ENCODE measurements at places on chromosomes 12 and 14.

- no peak for DNase-seq
Observed at GRCh38 chr12:57019983-57020719, 3.8 kb upstream of the TAC3 start.

GRCh38 chr12:13592063-13592942, 389.1 kb downstream of the GRIN2B start:
- no peak for DNase-seq

DNA sequence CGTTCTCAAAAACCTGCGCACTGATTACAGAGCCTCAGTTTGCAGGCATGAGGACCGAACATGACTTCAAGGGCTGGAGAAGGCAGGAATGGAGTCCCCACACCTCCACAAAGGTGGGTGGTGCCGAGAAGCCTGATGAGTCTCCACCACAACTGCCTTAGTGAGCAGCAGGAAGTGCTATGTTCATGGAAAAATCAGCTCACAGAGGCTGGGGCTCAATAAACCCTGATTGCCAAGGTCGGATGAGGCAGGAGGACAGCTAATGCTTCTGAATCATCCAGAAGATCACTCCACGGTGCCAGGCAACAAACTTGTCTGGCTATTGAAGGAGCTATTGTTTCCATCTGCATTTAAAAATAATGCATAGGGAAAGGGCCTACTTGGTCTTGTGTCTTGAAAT, 31.1 kb downstream of the APPL2 start:
- peak; percentile 14 for DNase-seq

DNA sequence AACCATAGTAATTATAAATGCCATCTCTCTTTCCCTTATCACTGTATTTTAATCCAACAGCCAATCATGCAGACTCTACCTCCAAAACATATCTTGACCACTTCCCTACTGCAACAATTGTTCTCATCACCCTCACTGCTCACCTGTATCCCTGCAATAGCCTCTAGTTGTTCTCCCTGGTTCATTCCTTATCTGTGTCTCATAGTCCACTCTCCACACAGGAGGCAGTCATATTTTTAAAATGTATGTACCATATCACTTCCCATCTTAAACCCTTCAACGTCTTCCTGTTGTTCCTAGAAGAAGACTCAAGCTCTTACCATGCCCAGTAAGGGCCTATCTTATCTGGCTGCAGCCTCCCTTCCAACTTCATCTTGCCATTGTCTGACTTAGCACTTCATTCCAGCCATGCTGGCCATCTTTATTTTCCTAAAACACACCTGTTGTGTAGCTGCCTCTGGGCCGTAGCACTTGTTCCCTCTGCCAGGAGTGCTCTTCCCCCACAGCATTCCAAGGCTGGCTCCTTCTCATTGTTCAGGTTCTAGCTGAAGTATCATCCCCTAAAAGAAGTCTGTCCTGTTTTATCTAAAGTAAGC, 27.8 kb upstream of the BHLHE41 start:
- no peak for DNase-seq

GRCh38 chr14:58703161-58703506, 65.4 kb downstream of the DACT1 start:
- no peak for DNase-seq

- peak; percentile 77 for DNase-seq
Observed at GRCh38 chr12:49644620-49644994, 21.2 kb downstream of the PRPF40B start.

DNA sequence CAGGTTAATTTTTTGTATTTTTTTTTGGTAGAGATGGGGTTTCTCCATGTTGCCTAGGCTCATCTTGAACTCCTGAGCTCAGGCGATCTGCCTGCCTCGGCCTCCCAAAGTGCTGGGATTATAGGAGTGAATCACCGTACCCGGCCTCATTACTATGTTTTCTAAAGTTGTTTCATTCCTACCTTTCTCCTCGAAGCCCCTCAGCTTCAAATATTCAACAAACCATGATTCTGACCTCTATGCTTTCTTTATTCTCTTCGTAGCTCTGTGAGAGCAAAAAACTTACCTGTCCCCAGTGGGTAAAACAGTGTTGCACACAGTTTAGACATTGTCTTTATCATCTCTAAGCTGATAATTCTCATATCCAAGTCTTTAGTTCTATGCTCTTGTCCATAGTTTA, 26.2 kb upstream of the MDM2 start:
- DNase-seq = no peak

DNA sequence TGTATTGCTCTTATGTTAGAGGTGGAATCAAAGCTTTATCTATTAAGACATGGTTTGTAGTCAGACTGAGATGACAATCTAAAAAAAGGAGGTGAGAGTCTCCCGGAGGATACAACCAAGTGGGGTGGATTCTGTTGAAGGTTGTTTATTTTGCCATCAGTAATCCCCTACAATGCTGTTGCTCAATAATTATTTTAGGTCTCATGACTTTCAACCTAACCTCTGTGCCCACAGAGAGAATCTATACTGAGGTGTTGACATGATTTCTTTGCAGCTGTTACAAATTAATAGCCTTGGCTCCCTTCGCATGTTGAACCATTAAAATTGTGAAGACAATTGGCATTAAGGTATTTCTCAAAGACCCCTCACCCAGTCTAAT, 28.7 kb upstream of the FOS start:
- DNase-seq = no peak

DNA sequence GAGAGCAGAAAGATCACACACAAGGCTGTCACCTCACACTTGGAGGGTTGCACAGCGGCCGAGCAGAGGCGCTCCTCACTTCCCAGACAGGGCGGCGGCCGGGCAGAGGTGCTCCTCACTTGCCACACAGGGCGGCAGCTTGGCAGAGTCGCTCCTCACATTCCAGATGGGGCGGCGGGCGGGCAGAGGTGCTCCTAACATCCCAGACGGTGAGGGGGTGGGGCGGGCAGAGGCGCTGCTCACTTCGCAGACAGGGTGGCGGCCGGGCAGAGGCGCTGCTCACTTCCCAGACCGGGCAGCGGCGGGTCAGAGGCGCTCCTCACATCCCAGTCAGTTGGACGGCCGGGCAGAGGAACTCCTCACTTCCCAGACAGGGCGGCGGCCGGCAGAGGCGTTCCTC, 9.1 kb downstream of the TMBIM4 start:
- DNase-seq = no peak

DNA sequence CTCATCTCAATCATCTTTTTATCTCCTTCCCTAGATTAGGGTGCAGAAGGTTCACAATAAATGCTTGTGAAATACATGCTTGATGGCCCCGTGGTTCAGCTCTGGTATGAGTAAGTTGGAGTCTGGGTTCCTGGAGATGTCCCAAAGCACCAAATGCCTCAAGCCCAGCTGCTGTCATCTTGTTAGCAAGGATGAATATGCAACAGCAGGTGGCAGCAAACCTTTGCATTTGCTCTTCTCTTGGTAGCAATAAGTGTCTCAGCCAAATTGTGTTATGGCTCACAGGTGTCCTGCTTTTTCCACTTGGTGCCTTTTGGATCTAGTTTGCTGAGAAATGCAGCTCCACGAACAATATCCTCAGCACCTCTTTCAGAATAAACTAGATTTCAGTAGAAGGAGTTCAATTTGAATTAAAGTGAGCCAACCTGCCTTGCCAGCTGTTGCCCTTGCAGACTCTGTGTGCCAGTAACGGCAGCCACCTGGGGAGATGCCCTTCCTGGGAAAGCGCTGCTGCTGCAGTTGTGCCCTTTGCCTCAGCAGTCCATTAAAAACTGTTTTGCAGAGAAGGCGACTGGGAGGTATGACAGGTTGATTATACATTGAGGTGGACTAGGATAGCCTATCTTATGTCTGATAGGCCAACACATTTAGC, 417.3 kb downstream of the SNAPC1 start:
- no peak for DNase-seq

DNA sequence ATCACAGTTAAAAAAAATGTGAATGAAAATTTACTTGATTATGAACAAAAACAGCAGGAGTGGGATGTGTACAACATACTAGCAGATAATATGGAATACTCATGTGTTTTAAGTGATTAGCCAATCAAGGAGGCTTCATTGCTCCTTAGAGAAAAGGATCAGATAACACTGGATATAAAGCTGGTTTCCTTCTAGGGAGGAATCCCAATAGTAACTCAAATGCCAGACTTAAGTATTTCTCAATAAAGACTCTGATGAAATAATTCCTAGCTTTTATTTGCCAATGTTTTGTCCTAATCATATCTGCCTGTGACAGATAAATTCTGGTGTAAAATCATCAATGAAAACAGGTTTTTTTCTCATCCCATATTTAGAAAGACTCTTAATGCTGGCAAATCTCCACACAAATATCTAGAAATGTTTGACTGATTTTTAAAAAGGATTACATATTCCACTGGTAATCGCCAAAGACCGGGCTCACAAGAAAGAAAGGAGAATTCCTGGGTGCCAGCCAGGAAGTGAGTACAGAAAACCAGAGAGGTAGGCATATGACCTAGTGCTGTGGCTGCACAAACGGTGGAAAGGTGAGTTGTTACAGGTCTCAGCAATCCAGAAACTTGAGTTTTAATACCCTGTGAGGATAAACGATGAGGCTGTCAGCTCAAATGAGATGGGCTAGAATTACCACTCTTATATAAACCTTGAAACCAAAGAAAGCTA, 108.6 kb upstream of the TTC7B start:
- DNase-seq = no peak

DNA sequence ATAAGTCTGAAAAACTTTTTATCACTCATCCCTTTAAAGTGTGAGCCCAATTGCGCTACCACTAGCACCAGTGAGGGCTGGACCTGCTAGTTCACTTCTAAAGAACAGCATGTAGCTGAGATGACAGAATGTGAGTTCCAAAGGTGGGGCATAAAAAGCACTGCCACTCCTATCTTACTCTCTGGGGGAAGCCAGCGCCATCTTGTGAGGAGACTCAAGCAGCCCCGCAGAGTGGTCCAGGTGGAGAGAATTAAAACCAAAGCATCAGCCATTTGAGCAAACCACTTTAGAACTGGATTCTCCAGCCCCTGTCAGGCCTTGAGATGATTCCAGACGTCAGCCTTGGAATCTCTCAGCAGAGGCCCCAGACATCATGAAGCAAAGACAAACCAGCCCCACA, 39.9 kb downstream of the TMEM132D start:
- DNase-seq = no peak

DNA sequence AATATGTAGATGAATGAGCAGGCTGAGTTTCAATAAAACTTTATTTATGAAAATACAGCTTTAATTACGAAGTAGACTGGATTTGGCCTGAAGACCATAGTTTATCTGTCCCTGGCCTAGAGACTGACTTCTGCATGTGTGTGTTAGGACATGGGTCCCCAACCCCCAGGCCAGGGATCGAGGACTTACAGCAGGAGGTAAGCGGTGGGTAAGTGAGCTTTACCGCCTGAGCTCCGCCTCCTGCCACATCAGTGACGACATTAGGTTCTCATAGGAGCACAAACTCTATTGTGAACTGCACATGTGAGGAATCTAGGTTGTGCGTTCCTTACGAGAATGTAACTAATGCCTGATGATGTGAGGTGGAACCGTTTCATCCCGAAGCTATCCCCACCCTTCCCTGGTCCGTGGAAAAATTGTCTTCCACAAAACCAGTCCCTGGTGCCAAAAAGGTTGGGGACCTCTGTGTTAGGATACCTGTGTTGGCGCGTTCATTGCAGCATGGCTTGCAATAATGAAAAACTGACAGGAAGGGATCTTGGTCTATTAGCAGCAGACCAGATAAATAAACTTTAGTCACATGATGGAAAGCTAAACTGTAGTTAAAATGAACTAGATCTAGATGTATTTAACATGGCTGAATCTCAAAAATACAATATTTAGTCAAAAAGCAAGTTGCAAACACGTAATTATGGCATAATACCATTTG, 4.1 kb downstream of the GLRX5 start:
- DNase-seq = no peak

- no peak for DNase-seq
Observed at GRCh38 chr12:76670776-76671175, 93.1 kb upstream of the ZDHHC17 start.

- DNase-seq = no peak
Observed at GRCh38 chr14:85634205-85634604, 104.3 kb downstream of the FLRT2 start.

- DNase-seq = no peak
Observed at GRCh38 chr14:22748206-22748605, 18.3 kb upstream of the OXA1L start.

- no peak for DNase-seq
Observed at GRCh38 chr14:69688299-69688649, 76.9 kb downstream of the SUSD6 start.

DNA sequence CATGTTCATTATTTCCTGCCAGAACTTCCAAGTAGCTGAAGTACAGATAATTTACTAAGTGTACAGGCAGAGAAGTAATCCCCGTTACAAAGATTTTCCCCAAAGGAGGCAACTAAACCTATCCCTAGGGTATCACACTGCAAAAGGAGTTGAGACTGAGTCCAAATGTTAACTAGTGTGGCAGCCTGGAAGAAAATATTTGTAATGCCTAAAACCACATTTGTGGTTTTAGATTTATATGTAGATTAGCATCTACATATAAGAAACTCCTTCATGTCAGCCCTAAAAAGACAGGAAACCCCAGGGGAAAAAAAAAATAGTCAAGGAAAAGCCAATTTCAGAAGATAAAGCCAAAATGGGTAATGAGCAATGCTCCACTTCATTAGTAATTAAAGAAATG, 1.4 kb upstream of the RNASE12 start:
- no peak for DNase-seq

DNA sequence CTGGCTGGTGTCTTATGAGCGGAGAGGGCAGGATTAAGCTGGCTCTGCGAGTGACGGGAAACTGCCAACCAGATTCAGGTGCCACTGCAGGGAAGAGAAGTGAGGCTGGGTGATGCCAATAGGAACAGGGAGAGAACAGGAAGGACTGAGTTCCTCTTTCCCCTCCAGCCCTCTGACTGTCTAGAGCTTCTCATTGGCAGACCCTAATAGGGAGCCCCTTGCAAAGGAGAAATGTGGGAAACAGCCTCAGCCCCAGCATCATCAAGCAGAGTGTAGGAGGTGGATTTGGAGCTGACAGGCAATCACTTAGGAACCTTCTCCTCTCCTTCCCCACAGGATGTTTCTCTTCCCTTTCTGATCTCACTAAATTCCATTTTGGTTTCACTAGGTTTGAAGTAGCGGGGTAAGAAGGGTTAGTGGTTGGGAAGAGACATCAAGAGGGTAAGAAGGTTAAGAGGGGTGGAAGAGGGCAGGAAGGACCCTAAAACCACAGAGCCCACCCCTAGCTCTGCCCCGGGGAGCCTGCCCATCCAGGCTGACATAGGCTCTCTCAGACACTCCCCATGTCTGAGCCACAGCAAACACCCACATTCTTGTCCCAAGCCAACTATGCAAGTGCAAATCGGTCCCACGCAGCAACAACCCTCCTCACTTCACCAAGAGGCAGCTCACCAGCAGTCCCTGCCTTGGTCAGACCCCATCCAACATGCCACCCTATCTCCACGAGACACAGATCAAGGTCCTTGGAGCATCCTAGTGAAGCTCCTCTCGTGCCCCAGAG, 111.1 kb downstream of the STAB2 start:
- DNase-seq = no peak

DNA sequence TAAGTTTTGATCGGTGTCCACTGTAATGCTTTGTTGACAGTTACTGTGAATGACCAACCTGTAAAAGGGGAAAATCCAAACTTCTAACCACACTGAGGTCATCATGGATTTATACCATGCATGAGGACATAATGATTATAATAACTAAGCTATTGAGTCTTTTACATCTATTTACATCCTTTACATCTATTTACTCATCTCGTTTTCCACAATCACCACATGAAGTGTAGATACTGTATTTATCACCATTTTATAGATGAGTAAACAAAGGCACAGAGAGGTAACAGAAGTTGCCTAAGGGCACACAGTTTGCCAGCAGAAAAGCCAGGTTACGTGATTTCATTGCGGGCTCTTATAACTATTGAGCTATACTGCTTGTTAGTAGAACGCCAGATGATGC, 27.9 kb upstream of the EID3 start:
- DNase-seq = no peak

GRCh38 chr14:71574976-71575375, 357.3 kb upstream of the RGS6 start:
- no peak for DNase-seq

Data from stimulated activated CD4-positive, alpha-beta T cell treated with anti-CD3 and anti-CD28 coated beads, Interleukin-4, amount 100 ng/mL, for 4 hours (primary cell).